ENCODE measurements at places on chromosomes 4 and X.

DNA sequence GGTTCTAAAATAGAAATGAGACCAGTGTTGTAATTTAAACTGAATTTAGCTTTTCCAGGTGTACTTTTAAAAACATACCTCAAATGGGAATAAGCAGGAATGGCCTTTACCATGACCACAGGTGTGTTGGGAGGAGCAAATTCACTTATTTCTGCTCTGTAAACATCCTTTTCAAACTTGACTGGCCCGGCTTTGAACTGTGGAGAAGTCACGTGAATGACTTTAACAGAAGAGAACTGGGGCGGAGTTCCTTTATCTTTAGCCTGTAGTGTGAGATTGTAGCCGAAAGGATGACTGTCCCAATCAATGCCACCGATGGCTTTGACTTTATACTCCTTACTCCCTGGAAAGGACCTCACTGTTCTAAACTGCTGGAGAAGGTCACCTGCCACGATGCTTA is 15.1 kb downstream of the FAT1 start:
- no peak for DNase-seq

- DNase-seq: no peak
Observed at GRCh38 chr4:89110541-89110985, 770 bp upstream of the TIGD2 start.

DNA sequence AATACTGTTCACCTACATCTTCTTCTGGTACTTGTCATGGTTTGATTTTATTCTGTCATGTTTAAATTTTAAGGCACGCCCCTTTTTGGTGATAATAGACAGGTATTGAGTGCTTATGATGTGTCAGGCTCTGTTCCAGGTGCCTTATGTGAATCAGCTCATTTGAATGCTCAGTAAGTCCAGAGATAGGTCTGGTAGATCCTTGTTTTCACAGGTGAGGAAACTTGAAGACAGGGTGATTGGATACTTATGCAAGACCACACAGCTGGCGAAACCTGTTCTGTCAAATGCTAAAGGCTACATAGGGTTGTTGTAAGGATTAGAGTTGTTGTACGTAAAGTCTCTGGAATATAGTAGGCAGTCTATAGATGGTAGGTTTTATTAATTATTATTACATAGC is 9.6 kb upstream of the SLC25A14 start:
- DNase-seq: no peak

GRCh38 chr4:116829187-116829586 is 256.2 kb downstream of the TRAM1L1 start:
- DNase-seq: no peak

GRCh38 chr4:89469930-89470375 is 162.4 kb upstream of the GPRIN3 start:
- peak; percentile 93 for DNase-seq
